ENCODE measurements at places on chromosomes 11 and 22.

GRCh38 chr11:97615546-97615945 is 1225.7 kb downstream of the JRKL start:
- DNase-seq: no peak

DNA sequence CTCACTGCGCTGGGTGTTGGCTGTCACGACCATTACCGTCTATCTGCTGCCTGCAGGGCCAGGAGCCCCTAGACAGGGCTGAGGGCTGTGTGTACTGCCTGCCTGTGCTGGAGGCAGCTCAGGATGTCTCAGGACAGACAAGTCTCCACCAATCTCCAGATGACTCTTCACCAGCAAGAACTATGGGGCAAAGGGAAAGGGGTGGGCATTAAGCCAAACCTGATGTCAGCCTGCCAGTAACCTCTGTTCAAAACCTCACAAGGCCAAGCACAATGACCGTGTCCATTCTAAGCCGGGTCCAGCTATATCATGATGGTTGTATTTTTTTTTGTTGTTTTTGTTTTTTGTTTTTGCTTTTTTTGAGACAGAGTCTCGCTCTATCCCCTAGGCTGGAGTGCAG is 31.6 kb downstream of the MAFF start:
- DNase-seq: no peak

- no peak for DNase-seq
Observed at GRCh38 chr22:20636075-20636812, 128.8 kb downstream of the MED15 start.

DNA sequence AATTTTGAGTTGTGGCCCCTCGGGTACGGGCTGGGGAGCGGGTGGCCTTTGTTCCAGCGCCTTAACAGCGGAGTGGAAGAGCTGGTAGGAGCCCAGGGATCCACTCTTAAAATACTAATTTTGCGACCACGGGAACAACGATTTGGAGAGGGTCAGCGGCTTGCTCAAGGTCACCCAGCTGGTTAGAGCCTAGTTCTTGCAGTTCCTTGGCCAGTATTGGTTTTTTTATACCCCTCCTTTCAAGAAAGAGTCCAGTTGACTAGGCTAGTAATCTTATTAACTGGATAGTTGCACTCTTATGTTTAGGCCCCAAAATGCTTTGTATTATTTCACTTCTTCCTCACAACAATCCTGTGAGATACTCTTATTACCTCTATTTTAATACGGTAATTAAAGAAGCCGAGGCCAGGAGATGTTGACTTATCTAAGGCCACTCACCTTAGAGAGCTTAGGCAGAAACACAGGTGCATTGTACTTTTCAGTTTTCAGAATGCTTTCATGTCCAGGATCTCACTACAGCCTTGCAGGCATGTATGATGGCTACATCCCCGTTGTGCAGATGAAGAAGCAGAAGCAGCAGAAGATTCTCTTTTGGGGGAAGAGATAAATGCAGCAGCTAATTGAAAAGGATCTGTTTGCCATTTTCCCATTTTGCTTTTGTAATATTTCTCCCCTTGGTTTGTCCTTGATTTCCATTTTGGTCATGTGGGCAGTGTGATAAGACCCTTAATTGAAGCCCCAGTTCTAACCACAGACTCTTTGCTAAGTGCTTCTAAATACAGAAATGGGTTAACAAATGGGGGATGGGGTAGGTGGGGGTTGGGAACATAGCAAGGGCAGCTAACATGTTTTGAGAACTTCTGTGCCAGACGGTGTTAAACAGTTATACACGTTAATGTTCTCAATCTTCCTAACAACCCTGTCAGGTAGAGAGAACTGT is 1.4 kb downstream of the SREBF2 start:
- DNase-seq: no peak

- no peak for DNase-seq
Observed at GRCh38 chr22:40572976-40573375, 63.5 kb downstream of the MRTFA start.

GRCh38 chr11:35288817-35289541 is 130.4 kb downstream of the SLC1A2 start:
- DNase-seq: no peak

DNA sequence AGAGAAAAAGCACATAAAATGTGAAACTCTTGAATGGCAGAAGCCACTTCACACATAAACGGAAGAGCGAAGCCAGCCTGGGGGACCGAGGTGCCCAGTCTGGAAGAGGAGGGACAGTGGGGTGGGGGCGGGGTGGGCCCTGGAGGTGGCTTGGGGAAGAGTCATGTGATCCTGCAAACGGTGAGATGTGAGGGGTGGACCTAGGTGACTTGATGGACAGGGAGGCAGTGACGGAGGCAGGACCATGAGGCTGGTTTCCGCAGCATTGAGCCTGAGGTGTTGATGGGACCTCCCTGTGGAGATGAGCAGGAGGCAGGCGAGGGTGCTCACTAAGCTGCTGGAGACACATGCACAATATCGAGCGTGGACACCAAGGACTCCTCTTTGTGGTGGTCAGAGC is 16.8 kb downstream of the ZDHHC24 start:
- no peak for DNase-seq

- no peak for DNase-seq
Observed at GRCh38 chr11:64023712-64024710, 11.7 kb upstream of the FLRT1 start.

- DNase-seq: no peak
Observed at GRCh38 chr11:2716376-2717095, 16.7 kb upstream of the KCNQ1OT1 start.

GRCh38 chr11:100791103-100791502 is 104.0 kb downstream of the ARHGAP42 start:
- DNase-seq: no peak

GRCh38 chr22:35148381-35148780 is 82.4 kb downstream of the ISX start:
- DNase-seq: no peak

DNA sequence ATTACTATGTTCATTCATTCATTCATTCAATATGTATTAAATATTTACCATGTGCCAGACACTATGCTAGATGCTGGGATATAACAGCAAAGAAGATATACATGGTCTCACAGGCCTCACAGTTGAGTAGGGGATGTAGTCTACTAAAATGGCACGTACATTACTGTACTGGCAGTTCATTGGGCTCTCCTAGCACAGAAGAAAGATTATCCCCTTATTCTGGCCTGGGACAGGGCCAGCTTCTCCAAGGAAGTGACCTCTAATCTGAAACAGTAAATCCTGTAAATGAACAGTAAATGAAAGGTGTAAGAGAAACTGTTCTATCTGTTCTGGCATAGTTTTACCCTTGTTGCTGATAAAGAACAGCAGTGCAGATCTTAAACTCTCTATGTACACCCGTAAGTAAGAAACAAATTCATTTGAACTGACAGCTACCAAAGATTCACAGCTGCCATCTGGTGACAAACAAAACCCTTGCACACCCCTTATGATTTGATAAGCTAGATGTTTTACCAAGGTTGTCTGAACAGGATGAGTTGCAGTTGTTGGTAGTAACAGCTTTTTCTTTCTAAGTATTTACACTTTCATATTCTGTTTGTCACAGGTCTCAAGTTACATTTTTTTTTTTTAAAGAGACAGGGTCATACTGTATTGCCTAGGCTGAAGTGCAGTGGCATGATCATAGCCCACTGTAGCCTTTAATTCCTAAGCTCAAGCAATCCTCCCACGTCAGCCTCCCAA is 263.1 kb downstream of the TMEM135 start:
- DNase-seq: no peak

DNA sequence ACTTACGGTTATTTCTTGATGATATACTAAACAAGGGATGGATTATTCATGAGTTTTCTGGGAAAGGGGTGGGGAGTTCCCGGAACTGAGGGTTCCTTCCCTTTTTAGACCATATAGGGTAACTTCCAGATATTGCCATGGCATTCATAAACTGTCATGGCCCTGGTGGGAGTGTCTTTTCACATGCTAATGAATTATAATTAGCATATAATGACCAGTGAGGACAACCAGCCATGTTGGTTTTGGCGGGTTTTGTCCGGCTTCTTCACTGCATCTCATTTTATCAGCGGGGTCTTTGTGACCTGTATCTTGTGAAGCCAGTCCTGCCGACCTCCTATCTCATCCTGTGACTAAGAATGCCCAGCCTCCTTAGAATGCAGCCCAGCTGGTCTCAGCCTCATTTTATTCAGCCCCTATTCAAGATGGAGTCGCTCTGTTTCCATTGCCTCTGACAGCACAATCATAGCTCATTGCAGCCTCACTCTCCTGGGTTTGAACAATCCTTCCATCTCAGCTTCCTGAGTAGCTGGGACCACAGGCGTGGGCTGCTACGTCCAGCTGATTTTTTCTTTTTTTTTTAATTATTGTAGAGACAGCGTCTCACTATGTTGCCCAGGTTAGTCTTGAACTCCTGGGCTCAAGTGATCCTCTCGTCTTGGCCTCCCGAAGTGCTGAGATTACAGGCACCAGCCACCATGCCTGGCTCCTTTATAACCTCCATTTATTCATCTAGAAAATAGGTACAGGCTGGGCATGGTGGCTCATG is 52.6 kb upstream of the EMID1 start:
- DNase-seq: no peak

DNA sequence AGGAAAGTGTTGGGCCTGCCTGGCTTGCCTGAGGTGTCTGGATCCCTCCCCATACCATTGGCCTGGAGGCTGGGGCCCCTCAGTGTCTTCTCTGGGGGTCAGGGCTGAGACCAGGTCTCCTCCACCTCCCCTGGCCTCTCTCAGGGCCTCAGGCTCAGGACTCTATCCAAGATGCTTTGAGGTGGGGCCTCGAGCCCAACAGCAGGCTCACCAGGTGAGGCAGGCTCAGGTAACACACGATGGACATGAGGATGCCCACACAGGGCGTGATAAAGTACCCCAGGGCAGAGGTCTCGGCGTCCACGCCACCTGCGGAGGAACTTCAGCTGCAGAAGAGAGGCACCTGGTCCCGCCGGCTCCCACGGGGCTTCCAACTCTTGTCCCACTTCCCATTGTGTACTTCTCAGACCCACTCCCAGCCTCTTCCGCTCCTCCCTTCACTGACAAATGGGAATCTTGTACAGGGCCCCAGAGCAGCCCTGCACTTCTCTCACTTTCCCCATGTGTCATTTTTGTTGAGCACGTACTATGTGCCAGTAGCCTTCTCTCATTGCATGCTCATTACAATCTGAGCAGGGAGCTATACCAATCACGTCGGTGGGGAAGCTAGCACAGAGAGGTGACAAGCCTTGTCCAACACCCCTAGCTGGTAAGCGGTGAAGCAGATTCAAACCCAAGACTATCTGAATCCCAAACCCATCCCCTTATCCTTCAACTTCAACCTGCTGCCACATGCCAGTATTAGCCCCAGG is 3.8 kb downstream of the SLC29A2 start:
- no peak for DNase-seq

- no peak for DNase-seq
Observed at GRCh38 chr11:63907808-63908530, 9.0 kb downstream of the RCOR2 start.

DNA sequence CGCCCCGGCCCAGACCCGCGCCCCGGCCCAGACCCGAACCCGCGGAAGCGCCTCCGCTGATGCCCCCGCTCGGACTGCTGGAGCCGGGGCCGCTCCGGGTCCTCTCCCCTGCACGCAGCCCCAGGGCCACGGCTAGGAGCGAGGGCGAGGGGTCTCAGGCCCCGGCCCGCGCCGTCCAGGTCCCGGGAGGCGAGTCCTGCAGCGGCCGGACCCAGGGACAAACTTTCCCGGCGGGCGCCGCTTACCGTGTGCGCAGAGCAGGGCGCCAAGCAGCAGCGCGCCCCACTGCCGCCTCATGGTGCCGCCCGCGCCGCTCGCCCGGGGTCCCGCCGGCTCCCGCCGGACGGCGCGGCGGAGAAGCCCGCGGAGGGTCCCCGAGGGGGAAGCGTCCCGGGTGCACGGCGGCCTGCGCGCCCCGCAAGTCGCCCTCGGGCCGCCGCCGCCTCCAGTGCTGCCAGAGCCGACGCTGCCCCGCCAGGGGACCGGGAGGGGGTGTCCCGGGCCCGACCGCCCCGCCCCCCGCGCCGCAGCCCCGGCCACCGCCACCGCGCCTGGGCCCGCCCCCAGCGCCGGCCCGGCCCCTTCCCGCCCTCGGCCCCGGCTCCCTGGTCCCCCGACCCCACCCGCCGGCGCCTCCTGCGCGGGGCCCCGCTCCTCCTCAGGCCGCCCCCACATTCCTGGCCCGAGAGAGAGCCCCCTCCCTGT is at the start of gene LRP4:
LRP4 (minus strand) TSS at position 468 of the 705 bp plus-strand sequence; CDS start at position 297, 171 bp downstream.
- peak; percentile 62 for DNase-seq

GRCh38 chr11:115920841-115921480 is 416.7 kb upstream of the CADM1 start:
- no peak for DNase-seq

DNA sequence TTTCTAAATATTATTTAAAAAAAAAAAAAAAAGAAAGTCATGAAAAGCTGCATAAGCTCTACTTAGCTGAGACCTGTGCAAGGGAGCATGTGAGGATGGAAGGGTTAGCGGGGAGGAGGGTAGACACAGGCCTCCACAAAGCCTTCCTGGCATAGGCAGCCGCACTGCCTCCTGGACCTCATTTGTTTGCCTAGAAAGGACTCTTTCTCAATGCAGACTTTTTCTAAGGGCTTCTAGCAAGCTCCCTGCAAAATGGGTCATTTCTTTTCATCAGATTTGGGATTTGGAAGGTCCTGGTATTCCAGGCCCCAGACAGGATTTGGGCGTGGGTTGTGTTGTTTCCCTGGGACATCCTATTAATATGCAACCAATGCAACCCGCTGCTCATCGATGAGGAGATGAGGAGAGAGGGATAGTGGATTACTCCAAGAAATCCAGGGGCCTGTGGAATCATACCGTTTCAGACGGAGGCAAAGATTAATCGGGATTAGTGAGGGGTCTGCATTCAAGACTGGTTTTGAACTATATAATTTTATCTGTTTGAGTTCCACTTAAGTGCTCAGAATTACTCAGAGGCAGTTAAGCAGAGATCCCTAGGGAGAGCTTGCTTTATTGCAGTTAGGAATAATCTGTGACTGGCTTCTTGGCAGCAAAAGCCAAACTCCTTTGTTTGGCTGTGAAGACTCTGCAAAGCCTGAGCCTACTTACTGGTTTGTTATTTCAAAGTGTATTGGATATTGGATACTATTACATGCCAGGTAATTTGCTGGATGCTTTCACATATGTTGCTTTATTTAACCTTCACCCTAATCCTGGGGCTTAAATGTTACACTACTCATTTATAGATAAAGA is 106.9 kb upstream of the NAV2 start:
- DNase-seq: no peak

GRCh38 chr22:18985780-18986179 is 49.7 kb upstream of the PRODH start:
- no peak for DNase-seq

DNA sequence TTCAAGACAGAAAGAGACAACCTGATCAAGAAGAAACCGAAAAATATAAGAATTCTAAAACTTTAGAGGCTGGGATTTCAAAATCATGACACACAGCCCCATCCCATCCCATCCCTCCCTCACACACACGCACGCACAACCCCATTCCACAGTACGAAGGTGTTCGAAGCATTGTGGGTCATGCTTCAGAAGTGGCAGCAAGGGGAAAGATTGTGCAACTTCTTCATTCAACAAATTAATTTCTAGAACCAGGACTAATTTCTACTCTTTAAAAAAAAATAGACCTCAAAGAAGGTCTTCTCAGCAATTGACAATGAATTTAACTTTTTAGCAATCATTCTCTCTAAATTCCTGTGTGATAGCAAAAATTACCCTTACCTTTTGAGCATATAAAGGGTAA is 867 bp downstream of the SPA17 start:
- DNase-seq: no peak

All from stimulated activated CD4-positive, alpha-beta T cell treated with anti-CD3 and anti-CD28 coated beads, Interleukin-15, amount 100 ng/mL, for 24 hours (primary cell).